DMS79 (cell line): ENCODE measurements at places on chromosomes 2 and 18.

DNA sequence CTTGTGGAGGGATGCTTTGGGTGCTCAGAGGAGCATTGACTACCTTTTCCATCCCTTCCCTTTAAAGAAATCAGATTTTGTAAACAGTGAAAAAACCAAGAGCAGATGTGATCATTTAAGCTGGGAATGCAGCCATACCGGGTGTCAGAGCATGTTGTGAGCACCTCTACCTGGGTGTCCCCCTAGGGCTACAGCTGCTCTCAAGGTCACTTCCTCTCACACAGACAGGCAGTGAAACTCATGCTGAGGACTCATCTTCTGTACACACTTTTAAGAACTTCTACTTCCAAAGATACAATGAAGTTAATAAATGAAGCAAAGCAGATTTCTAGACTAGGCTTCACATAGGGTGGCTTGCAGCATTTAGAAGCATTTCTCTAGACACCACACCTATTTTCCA, 48.4 kb upstream of the FRZB start:
- DNase-seq, result no peak

- DNase-seq, result no peak
These were observed 14.4 kb downstream of the GPR45 start for GRCh38 chr2:105255979-105256378.

GRCh38 chr2:7904319-7904718, 777.5 kb upstream of the ID2 start:
- DNase-seq, result no peak

- DNase-seq, result no peak
These were observed 1.1 kb downstream of the ENOSF1 start for GRCh38 chr18:711310-711656.

GRCh38 chr2:28333606-28334526, 58.8 kb upstream of the FOSL2 start:
- no peak for DNase-seq

DNA sequence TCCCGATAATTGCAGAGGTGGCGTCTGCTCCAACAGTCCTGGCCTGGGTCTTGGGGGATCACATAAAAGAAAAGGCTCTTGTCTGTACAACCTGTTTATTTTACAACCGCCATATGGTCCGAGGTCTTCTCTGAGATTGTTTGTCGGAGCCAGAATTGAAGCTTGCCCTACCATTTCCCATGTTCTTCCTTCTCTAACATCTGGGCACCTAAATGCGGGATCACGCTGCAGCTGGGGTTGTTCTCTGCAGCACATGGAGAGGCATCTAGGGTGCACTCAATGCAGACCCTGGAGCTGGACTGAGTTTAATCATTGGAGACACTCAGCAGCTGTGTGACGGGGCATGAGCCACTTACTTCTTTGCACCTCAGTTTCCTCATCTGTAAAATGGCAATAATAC, 107.7 kb downstream of the ACKR3 start:
- no peak for DNase-seq

DNA sequence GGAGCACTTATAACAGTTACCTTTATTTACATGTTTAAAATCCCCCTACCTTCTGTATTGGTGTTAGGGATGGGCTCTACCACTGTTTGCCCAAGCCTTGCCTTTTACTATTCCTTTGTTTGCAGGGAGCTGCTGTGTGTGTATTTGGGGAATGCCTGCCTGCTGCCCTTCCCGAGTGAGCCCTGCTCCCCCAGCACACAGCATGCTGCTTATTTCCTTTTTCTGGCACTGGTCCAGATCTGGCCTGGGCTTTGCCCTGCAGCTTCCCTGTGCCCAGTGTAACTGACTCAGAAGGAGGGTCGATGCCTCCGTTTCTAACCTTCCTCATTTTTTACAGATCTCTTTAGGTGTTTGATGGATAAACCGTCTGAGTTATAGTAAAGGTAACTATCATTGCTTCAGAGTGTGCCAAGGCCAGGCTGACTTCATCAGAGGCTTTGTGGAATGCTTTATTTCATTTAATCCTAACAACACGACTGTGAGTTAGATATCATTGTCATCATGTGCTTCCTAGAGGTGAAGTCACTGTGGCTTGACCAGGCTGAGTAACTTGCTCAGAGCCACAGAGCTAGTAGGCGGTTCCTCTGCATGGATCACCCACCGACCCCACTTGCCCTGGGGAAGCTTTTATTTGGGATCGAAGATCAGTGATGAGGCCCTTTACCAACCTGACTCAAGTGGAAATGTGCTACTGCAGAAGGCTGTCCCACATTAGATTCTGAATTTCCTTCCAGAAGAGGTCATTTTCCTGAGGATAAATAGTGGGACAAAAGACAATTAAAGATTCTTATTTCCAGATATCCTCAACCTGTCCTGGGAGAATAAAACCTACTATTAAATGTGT, 238.8 kb downstream of the ZNF407 start:
- no peak for DNase-seq

DNA sequence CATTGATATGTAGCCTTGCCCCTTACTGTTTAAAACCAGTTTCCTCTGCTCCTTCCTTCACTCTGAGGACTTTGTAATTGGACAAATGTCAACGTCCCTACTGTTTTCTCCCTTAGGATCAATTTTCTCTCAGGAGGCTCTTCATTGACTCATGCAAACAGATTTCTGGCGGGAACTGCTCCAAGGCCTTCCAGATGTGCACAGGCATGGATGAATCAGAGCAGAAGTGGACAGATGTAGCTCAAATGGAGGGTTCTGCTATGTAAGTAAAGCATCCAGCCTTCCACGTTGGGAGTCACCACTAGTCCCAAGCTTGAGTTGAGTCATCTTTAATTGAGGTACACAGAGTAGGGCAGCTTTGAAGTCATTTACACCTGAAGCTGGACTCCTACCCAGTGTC, 34.1 kb upstream of the ZDBF2 start:
- no peak for DNase-seq

DNA sequence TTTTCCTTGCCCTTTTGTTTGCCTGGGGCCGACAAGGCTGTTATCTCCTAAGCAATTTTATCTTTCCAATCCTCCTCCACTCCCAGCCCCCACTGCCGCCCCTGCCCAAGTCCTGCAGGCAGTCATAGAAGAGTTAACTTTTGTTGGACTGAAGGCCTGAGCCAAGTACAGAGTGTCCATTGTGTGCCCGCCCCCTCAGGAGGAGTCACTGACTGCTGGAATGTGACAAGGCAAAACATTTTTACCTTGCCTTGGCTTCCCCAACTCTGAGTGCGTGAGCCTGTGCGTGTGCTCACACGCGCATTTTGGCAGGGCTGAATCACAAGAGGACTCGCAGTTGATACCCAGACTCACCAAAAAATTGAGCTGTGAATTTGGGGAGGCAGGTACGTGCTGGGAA, 16.2 kb downstream of the SETBP1 start:
- DNase-seq, result no peak

GRCh38 chr2:70078384-70078783, 8.9 kb upstream of the PCBP1 start:
- no peak for DNase-seq

DNA sequence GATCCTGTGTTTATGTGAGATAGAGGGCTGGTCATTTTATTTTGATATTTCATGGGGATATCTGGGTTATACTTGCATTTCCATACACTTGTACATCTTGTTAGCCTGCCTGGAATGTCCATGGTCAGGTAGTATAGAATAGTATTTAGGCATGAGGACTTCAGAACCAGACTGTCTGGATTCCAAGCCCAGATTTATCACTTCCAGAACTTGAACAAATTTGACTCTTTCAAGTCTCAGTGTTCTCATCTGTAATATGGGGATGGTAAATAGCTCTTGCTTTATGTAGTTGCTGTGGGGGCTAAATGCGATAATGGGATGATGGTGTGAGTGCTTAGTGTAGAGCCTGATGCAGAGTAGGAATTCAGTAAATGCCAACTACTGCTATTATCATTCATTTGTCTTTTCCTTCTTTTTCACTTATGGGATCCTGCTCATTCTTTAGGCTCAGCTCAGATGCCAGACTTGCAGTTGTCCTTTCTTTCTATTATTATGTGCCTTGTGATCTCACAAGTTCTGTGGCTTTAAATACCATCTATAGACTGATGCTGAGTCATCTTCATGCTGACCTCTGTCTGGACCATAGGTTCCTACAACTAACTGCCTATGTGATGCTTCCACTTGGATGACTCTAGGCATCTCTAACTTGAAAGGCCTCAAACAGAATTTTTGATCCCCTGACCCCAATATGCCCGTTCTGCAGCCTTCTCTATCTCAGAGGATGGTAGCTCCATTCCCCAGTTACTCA, 67.4 kb downstream of the POLE4 start:
- no peak for DNase-seq

- no peak for DNase-seq
These were observed 47.7 kb upstream of the NR4A2 start for GRCh38 chr2:156380117-156380645.

GRCh38 chr2:219645631-219646527, 18.4 kb downstream of the SLC4A3 start:
- DNase-seq, result no peak

DNA sequence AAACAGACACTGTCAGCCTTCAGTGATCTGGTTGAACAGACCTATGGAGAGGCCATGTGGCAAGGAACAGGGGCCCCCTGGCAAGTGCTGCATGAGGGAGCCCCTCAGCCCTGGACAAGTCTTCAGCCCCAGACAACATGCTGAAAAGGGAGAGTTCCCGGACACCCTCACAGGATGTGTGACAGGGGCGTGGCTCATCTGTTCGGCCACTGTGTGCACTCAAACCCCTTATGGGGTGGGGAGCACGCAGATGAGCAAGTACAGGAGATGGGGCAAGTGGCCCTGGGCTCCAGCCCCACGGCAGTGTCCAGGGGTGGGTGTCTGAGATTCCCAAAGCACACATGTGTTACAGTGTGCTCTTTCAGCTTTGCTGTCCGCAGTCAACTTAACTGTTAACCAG, 35.4 kb upstream of the MPPE1 start:
- DNase-seq, result no peak

GRCh38 chr2:8121826-8122513, 559.9 kb upstream of the ID2 start:
- DNase-seq, result no peak

DNA sequence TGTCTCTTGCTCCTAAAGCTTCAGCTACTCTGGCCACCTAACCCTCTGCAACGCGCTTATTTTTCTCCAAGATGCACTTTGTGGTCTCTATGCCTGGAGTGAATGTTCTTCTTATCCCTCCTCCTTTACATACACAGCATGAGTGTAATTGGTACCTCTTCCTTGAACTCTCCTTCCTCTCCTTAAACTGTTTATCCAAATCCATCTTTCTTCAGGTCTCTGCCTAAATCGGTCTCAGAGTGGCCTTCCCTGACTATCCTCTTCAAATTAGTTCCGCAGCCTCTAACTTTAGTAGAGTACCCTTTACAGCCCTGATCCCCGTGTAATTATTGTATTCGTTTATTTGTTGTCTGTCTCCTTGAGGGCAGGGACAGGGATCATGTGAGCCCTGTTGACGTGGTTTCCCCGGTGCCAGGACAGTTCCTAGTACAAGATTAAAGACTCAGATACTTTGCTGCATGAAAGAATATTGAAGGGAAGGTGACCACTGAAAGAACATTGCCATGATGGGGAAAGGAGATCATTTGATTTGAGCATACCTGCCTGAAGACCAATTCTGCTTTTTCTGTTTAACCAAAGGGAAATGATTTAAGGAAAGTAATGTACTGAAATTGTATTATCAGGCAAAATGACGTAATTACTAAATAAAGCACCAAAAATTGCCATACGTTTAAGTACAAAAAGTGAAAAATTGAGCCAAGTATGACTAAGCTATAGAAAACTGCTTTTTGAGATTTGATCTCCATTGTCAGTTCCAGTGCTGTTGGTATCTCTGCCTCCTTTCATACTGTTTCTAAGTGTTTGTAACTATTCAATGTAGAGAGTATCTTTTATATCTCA, 1.2 kb downstream of the CNOT9 start:
- peak; percentile 11 for DNase-seq

GRCh38 chr2:68475110-68475509, 7.7 kb downstream of the APLF start:
- no peak for DNase-seq

DNA sequence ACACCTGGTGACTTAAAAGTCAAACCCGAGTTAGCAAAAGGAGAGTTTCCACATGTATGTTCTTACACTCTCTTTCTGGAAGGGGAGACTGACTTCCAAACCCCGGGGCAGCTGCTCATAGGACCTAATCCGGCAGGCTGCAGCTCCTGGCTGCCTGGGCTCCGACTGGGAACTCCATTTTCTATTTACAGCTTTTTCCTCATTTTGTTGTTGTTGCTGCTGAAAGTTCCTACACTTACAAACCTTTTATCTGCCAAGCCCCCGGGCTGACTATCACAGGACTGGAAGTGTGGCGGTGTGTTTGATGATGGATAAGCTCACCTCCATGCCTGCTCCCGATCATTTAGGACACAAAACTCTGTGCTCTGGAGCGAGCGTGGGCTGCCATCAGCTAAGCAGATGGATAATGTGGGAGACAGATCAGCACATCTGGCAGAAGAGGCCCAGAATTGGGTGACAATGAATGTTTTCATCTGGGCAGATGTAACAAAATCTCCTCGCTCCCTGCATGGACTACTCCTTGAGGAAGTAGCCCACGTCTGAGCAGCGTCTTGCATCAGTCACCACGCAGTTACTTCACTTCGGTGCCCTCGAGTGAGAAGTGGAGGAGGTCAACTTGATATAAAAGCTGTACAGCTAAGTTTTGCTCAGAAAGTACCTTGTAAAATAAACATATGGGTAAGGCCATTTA, 114.4 kb upstream of the COPS8 start:
- peak; percentile 48 for DNase-seq

GRCh38 chr2:195543902-195544894, 112.8 kb upstream of the SLC39A10 start:
- no peak for DNase-seq
